Neural progenitor cell (in vitro differentiated cells): ENCODE measurements at places on chromosomes 4 and X.

DNA sequence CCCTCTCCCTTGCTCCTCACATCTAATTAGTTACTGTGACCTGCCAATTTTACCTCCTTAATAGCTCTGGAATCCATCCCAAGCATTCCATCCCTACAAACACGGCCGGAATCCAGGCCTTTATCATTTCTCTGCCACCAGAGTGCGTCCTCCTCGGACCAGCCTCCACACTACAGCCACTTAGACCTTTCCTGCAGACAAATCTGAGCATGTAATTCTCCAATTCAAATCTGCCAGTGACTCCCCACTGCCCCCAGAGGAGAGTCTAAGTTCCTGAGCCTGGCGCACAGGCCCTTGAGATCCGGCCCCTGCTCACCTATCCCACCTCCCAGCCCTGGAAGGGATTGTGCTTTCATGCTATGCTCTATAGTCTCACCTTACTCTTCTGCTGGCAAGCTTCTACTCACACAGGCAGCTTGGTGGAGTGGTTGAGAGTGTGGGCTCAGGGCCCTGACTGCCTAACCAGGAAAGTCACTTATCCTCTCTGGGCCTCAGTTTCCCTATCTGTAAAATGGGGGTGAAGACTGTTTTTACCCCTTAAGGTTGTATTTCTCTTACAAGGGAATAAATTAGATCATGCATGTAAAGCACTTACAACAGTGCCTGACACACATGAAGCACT, 31.2 kb downstream of the PJA1 start:
- peak; percentile 75 for DNase-seq

- no peak for DNase-seq
Measured at GRCh38 chrX:9131066-9131465, 97.1 kb upstream of the FAM9B start.

GRCh38 chrX:6849716-6850414, 297.6 kb upstream of the STS start:
- no peak for DNase-seq

DNA sequence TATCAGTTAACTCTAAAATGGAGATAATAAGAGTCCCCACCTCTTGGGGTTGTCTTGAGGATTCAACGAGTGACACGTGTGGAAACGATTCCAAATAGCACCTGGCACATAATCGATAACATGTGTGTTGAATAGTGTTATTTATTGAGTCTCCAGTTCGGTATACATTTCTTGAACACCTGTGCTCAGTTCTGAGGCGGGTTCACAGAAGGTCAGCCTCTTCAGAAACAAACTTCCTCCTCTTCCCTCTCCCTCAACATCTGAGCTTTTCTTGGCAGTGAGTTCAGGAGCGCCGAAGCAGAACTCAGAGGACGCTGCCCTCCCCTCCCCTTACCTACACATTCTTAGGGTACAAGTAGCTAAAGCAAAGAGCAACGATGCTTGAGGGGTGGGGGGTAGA, 934 bp downstream of the PDHA1 start:
- no peak for DNase-seq

GRCh38 chr4:186829740-186830449, 106.2 kb upstream of the FAT1 start:
- DNase-seq, result no peak

DNA sequence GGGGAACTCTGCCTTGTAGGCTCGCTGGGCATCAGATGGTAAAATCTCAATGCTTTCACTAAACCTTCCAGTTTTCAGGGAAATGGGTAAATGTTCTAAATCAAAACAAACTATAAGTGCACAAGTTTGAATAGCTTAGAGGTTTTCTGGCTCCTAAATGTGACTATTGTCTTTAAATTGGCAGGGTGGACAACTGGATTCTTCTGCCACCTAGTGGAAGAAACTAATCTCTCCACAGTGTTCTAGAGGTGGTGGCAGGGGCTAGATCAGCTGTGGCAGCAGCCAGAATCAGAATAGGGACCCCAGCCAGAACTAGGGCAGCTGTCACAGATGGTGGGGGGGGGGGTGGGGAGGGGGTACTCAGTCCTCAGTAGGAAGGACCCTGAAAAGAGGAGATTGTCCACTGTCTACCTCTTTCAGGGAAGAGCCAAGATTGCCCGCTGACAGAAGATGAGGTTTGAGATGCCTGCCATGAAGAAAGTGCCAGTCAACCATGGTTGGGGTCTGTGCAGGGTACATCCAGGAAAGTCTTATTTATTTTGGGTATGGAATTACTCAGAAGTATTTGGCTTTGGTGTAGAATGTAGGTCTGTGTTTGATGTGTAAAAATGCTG, 201.4 kb downstream of the CCNG2 start:
- DNase-seq, result peak; percentile 68

DNA sequence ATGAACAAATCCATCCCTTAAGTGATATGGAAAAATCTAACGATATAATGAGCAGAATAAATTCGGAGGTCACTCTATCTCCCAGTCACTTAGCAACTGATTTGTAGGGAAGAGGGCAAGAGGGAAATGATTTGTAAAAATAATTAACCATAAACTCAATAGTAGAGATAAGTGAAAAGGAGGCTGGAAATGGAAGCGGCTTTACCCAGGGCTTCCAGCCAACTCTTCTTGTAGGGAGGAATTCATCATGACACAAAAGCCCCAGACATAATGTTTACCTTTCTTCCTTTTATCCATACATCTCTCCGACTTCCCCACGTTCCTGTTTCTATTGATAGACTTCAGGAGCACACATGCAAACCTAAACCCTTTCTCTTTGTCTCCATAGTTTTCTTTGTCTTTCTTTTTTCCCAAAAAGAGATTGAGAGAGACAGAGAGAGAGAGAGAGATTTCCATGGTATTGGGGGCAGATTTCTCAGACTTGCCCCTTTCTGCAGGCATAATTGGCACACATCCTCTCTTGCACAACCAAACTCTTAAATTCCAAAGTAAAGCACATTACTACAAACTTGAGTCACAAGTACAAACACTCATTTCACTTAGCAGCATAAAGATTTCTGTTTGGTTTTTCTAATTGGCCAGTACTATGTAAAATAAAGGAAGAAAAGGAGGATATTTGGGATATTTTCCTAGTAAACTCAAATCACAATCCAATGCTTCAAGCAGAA, 140.9 kb downstream of the MAPK10 start:
- DNase-seq, result peak; percentile 20

DNA sequence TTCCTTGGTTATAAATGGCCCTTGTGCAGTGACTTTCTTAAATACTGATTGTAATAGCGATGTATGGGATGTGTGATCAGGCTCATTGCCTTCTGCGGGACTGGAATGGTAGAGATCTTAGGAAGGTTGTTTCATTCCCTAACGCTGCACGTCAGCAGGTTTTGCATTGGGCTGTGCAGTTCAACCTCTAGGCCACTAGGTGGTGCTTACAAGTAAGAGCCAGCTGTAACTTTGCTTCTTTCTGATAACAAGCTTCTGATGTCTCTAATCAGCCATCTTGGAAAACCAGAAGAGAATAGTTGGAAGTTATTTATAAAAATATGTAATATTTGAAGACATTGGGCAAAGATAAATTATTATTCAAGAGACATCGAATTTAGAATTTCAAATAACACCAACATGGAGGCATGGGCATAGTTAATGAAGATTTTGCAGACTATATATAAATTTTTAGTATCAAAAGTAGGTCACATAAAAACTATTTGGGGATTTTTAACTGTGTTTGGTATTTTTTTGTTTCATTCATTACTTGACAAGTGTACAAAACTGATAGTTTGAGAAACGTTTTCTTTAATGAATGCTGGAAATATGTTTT, 339.7 kb upstream of the PCDH7 start:
- peak; percentile 82 for DNase-seq

DNA sequence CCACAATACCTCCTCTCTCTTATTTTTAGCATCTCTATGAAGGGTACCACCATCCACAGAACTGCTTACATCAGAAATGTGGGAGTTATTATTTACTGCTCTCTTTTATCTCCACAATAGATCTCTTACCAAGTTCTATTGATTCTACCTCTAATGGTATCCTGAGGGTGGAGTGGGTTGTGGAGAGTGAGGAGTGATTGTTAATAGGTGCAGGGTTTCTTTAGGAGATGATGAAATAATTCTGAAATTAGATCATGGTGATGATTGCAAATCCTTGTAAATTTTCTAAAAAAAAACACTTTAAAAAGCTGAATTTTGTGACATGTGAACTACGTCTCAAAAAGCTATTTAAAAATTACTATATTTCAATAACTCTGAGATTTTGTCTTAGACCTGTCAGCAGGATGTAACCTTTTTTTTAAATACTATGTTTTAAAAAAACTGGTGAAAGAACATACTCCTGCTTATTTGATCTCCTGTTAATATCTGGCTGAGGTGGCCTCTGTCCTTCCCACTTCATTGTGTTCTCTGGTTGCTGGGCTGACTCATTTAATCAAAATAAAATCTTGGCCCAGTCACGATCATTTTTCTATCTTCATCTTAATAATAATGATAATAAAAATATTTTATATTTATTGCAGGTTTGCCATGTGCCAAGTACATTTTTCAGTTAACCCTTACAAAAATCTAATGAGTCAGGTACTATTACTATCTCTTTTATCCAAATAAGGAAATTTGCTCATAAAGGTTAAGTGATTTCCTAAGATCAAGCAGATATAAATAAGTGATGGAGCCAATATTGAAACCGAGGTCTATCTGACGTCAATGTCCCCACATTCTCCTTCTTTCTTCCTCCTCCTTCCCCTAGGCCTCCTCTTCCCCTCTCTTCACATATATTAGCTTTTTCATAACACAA, 73.5 kb downstream of the GLUD2 start:
- no peak for DNase-seq

- no peak for DNase-seq
Measured at GRCh38 chr4:53854991-53855568, 209.3 kb downstream of the CHIC2 start.

- no peak for DNase-seq
Measured at GRCh38 chrX:4932790-4933189, 1219.3 kb upstream of the PRKX start.

DNA sequence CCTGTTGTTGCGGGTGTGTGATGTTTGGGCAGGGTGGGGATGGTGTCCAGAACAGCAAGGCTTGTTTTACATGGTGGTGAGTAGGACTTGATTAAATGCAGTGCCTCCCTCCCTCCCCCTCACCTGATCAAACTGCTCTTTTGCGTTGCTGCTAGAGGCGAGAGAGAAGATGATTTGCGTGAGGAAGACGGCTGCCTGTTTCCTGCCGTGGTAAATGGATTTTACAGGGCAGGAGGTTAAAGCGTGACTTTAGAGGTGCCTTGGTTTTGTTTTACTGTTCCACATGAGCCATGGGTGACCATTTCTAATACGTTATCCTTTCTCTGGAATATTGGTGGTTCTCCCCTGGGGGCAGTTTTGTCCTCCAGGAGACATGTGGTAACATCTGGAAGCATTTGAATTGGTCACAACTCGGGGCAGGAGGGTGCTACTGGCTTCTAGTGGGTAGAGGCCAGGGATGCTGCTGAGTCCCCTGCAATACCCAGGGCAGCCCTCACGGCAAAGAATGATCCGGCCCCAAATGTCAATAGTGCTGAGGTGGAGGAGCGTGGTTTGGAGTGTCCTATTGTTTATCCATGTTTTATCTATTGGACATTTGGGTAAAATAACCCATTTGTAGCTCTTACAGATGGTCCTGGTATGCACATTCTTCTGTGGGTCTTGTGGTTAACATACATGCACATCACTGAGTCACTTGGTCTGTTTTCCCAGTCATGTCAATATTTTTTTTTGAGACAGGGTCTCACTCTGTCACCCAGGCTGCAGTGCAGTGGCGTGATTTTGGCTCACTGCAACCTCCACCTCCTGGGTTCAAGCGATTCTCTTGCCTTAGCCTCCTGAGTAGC, 73.7 kb downstream of the SHROOM2 start:
- DNase-seq, result no peak

- no peak for DNase-seq
Measured at GRCh38 chrX:68934421-68934820, 105.6 kb downstream of the EFNB1 start.

- DNase-seq, result no peak
Measured at GRCh38 chrX:81202456-81202819, 536 bp downstream of the SH3BGRL start.

DNA sequence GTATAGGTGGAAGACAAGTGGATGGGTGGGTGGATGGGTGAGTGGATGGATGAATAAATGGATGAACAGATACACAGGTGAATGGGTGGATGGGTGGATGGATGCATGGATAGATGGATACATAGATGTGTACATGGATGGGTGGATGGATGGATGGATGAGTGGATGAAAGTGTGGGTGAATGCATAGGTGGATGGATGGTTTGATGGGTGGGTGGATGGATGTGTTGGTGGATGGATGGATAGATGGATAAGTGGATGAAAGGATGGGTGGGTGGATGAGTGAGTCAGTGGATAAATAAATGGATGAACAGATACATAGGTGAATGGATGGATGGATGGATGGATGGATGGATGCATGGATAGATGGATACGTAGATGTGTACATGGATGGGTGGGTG, 1.6 kb downstream of the CRLF2 start:
- DNase-seq, result no peak

GRCh38 chrX:17567821-17568220, 169.5 kb upstream of the SCML1 start:
- no peak for DNase-seq

DNA sequence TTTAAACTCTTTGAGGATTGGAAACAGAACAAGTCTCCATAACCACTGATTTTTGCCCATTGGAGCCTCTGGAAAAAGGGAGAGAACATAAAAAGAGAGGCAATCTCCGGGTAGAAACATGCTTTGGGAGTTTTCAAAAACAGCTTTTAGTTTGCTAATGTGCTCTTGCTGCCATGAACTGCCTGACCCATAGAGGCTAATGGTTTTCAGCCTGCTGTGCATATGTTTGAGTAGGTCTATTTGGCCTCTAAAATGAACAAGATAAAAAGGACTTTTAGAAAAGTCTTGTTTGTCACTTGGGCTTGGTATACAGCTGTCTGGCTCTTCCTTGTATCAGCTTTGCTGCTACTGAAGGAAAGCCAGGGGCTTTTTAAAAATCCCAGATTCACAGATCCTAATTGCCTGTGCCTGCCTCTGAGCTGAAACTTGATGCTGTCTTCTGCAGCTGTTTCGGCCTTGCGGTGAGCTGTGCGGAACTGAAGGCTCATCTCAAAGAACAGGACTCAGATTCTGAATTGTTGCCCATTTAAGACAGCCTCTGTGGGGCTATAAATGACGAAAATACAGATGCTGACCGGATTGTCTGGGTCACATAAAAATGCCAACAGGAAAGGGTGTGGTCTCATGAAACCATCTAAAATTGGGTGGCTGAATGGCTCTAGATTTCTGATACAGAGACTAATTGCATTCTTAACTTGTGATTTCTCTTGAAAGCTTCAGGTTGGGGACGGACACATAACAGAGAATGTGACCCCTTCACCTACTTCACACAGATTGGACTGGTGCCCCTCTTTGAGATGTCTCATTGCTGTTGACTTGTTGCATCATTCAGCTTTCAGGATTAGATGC, 18.4 kb upstream of the ZNF41 start:
- DNase-seq, result peak; percentile 37
